ENCODE measurements at places on chromosomes 2 and 18.

GRCh38 chr2:8847400-8847799 lies 10.0 kb upstream of the KIDINS220 start:
- no peak for DNase-seq

DNA sequence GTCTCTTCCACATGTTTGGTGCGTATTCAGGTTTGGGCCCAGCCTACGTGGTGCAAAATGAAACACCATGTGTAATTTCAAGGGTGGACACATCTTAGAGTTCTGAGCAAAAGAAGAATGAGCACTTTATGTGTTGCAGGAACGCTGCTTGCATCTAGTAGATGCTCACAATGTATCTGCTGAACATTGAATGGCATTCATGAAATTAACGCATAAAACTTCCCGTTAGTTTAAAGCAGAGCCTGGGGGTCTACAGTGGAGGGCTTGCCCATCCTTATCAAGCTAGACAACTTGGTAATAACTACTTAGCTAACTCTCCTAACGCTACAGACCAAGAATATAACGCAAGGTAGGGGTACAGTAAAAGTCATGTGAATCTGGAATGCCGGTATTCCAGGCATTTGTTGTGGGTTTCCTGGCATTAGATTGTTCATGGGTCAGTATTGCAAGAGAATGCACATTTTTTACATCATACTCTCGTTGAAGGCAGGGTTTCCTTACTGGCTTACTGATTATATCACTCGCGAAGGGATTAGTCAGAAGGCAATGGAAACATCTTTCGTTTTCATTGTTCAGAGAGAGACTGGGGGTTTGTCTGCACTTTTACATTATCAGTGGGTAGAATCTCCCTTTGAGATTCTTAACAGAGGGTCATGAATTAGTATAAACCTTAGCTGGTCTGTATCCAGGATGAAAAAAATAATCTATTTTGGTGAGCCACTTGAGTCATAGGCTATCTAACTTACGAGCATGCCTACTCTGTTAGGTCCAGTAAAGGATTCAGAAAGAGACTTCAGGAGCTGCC lies 229.5 kb upstream of the EPAS1 start:
- DNase-seq, result no peak

- DNase-seq, result no peak
These were observed 85.2 kb upstream of the FN1 start for GRCh38 chr2:215521031-215521430.

- no peak for DNase-seq
These were observed 535.5 kb downstream of the SUCLG1 start for GRCh38 chr2:83923531-83923930.

DNA sequence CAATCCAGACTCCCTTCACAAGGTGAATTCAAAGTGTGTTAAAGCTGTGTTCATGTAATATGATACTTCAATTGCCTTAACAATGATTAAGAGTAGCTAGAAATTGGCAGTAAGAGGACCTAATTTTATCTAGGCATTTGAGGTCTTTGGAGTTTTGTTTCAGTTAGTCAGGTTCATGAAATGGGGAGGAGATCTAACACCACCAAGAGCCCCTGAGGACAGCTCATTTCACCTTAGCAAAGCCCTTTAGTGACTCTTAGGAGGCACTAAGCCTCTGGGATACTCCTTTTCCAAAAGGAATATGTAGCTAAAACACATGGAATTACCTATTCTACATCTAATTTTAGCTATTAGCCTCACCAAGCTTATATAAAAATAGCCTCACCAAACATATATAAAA lies 716.5 kb upstream of the RAB6C start:
- no peak for DNase-seq

- no peak for DNase-seq
These were observed 75.8 kb downstream of the SDC1 start for GRCh38 chr2:20148923-20149702.

GRCh38 chr2:136962105-136962725 lies 196.9 kb downstream of the THSD7B start:
- no peak for DNase-seq

GRCh38 chr2:202193881-202194353 lies 44.5 kb downstream of the SUMO1 start:
- DNase-seq, result no peak

GRCh38 chr2:176804392-176804791 lies 408.2 kb upstream of the HNRNPA3 start:
- DNase-seq, result no peak

GRCh38 chr2:85221067-85221691 lies 88.0 kb downstream of the TCF7L1 start:
- DNase-seq, result no peak

DNA sequence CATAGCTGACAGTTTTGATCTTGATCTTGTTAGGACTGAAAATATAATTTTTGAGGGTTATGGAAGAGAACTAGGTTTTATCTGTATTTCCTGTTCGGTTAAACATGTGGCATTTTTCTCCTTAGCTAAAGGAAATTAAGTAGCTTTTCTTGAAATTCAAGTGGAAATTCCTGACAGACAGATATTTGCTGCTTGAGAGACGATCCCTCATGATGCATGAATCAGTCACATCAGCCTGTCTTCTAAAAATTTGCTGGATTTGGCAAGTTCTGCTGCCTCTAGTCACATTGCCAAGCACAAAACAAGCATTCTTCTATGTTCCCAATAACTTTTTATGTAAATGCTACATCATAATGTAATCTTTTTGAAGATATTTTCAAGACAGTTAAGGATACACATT lies 201.8 kb upstream of the ATP5MC3 start:
- DNase-seq, result no peak

DNA sequence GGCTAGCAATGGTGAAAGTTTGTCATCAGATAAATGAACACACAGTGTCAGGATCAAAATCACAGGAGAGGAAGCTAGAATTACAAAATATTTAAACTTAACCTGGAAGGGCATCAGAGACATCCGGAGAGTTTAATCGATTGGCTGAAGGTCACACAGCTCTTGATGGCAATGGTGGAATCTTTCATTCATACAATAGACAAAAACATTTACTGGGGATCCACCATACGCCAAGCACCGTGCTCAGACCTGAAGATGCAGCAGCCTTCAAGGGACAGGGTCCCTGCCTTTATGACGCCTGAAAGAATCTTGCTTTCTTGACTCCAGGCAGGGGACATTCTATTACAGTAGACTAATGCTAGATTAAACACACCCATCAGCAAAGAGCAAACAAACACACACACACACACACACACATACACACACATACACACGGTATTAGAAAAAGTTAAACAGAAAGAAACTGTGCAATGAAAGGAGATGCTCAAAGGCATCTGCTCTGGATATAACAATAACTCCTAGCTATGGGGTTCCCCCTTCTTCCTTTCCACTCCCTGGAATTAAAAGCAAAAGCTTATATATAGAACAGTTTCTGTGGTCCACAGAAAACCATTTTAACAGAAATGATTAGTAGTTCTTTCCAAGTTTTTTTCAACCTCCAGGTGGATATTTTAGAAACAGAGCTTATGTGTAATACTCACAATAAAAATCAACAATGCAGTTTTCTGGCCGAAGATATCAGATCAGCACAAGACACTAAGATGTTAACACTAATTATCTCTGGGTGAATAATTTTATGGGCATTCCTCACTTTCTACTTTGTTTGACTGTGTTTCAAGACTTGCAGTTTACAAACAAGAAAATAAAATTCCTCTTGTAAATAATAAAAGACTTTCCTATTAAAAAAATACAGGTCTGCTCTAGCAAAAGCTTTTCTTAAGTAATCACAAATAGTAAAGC lies 151.7 kb downstream of the ANKRD44 start:
- DNase-seq, result no peak

GRCh38 chr2:60872510-60872928 lies 8.9 kb upstream of the REL start:
- no peak for DNase-seq

GRCh38 chr18:48338915-48339314 lies 70.3 kb downstream of the ZBTB7C start:
- no peak for DNase-seq

DNA sequence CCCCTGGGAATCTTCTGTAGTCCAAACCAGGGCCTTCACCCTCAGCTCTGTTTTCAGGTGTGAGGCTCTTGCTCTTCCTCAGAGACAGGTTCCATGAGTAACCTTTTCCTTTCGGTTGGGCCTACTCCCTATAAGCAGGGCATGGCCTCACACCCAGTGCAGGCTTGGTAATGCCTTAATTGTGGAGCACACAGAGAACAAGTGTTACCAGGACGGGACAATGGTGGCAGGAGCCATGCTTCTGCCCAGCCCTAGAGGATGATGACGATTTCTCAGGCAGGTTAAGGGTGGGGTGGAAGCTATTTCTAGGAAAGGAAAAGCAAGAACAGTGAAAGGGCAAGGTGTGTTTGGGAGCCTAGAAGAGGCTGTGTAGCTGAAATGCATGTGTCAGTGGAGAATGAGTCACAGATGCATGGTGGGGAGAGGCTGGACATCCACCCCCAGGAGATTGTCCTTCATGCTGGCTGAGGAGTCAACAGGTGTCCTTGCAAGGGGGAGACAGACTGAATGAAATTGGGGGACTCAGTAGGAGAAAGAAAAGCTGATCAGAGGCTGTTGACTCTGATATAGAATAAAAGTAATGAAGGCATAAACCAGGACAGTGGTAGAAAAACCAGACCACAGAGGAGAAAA lies 22.0 kb upstream of the SERPINB12 start:
- no peak for DNase-seq

GRCh38 chr2:3456125-3456524 lies 63.2 kb downstream of the ADI1 start:
- no peak for DNase-seq

- no peak for DNase-seq
These were observed 60.8 kb downstream of the CEP192 start for GRCh38 chr18:13051950-13052349.

Measured in CD4-positive, alpha-beta T cell treated with Interleukin-1 beta for 1 hour (primary cell).